ENCODE measurements at places on chromosomes 2 and 18.

DNA sequence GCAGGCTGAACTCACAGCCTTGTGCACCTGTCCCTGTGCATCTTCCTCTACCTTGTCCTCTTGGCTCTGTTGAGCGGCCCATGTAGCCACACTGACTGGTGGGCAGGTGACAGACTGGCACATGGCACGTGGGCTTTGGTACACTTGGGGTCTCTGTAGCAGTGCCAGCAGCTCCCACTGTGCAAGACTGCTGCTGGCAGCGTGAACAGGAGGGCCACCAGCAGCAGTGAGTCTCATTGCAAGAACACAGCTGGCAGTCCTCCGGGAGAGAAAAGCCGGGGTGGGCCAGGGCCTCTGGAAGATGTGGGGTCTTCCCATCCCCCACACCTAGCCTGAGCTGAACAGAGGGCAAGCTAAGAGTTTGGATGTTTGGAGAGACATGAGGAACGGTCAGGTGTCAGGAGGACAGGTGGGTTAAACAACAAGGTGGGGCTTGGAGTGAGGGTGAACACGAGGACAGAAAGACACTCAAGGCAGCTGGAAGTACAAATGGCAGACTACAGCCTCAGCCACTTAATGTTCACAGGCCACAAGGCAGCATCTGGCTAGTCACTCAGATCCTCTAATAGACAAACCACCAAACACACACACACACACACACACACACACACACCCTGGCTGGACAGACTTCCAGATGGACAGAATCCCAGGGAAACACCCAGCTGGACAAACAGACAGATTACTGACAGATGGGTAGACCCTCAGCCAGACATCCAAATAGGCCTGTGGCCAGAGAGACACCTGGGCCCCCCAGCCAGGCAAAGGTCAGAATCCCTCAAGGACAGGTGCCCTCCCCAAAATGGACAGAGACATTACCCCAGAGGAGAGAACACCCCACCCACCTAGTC, 2.3 kb upstream of the PTPN18 start:
- DNase-seq: no peak

GRCh38 chr2:98463988-98464771, 19.5 kb downstream of the INPP4A start:
- DNase-seq: no peak

DNA sequence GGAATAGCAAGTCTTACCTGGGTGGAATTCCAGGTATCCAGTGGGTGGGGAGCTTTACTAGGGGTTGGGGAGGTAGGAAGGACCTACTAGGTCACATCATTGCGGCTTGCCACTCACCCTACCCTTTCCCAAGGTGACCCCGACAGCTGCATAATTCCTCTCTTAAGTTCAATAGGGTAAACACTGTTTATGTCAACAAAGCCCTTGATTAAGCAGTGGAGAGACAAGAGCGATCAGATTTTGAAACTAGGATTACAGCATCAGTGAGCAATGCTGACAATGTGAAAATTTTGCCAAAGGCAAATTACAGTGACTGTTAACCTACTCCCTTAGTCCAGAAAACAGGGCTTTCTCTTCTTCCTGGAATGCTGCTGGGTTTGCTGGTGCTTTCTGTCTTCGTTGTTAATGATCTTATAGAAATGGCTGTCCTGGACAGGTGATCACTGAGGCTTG, 14.5 kb downstream of the SLC19A3 start:
- no peak for DNase-seq

DNA sequence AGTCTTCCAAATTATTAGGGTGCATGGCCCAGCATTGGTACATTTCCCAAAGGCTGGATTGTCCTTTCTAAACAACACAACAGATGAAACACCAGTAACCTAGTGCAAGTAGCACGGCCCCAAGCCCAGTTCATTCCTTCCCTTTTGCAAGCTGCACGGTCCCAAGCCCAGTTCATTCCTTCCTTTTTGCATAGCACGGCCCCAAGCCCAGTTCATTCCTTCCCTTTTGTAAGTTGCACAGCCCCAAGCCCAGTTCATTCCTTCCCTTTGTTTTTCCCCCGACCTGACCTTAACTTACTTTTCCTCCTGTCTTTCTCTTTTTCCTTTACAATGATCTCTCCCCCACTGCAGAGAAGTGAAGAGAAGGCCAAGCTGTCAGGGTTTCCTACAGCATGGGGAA, 60.9 kb downstream of the C18orf63 start:
- DNase-seq: no peak

DNA sequence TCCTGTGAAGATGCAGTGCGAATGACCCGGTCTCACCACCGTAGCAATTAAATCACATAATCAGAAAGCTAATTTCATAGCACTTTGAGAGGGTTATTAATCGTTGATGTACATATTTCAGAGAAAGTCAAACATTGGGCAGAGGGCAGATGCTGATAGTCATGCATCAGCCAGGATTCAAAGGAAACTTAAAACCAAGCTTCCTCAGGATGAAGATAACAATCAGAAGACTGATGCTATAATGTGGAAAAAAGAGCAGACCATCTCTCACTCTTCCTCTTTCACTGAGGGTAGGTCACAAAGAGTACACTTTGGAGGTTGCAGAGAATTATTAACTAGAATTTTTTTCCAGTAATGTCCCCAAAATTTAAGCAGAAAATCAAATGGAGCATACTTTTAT, 1027.7 kb upstream of the ZEB2 start:
- DNase-seq: no peak

DNA sequence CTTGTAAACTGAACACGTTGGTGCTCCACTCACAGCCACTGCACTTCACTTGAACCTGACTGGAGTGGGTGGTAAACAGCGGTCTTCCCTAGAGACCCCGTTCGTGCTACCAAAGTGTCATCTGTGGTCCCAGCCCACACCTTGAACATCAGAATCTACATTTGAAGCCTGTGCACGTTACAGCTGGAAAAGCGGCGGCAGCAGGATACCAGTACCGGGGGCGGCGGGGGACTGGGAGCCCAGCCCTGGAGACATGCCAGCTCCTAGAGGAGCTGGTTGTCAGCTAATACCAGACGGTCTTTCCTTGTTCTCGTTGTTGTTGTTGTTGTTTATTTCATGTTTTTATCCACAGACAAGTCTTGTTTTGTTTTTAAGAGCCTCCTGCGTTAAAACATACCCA, 156.7 kb downstream of the WDSUB1 start:
- DNase-seq: no peak

- DNase-seq: peak; percentile 78
Measured at GRCh38 chr2:239630618-239631286, 229.9 kb upstream of the HDAC4 start.

- DNase-seq: no peak
Measured at GRCh38 chr2:105655244-105655643, 89.5 kb upstream of the NCK2 start.

DNA sequence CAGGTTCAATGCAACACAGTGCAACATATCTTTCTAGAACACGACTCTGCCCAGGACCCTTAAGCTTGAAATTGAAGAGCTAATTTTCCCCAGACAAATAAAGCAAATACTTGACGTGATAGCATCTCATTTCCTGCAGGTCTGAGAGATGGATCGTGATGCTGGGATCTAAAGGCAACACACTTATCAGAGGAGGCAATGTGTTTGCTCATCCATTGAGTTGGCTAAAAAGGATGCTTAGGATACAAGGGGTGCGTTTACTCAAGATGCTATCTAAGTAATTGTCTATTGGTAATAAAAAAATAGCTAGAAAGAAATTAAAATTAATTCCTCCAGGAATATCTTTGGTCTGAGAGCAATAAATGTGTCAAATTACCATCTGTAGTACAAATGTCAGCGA, 129.0 kb downstream of the SOCS6 start:
- no peak for DNase-seq

DNA sequence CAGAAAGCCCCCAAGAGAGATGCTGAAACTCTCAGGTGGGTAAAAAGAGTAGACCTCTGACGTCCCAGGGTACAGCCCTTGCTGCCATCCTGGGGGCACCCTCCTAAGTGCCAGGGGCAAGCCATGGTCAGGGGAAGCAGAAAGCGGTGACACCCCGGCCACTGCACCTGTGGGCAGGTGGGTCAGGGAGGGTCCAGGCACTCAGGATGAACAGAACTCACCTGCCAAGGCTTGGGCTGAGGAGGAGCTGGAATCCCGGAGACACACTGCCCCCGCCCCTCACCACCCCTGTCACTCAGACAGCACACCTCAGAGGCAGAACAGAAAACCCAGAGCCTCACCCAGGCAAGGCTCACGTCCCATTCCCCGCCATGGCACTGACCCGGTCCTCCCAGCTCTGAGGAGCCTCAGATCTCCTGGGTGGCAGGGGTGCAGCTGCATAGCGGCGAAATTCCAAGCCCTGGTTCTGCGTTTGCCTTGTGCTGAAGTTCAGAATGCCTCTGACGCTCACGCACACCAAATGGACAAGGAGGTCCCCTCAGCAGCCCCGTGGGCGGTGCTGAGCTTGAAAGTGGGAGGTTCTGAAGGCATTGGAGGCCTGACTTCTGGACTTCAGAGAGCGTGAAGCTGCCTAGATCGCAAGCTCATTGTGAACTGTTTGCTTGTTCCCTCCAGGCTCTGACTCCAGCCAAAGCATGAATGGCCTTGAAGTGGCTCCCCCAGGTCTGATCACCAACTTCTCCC, 4.3 kb downstream of the GPR17 start:
- DNase-seq: no peak

DNA sequence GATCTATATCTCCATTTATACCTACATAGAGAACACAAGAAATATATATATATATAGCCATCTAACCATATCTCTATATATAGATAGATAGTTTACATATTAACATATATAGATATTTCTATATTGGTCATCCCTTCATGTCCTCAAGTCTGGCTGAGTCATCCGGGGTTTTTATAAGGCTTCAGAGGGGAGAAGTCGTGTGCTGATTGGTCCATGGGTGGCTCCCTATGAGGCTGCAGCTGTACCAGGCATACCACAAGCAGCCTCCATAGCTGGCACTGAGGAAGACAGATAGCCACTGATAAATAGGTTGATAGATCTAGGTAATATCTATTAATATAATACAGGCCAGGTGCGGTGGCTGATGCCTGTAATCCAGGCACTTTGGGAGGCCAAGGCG, 618.3 kb upstream of the SETBP1 start:
- no peak for DNase-seq

- no peak for DNase-seq
Measured at GRCh38 chr2:1756456-1756855, 12.1 kb upstream of the PXDN start.

DNA sequence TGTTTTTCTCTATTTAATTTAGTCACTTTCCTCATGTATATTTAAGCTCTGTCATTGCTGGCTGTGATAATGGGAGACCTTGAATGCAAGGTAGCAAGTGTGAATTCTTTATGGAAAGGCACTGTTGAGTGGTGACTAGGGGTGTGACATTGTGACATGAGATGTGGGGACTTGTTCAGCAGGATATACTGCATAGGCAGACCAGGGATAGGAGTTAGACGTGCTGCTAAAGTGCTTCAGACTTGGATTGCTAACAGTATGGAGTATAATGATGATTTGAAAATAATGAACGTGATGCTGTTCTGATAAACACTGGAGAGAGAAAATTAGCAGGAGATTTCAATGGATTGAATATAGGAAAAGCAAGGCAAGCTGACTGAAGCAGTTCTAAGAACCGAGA, 135.1 kb downstream of the NCOA1 start:
- DNase-seq: no peak

- no peak for DNase-seq
Measured at GRCh38 chr2:84878459-84878858, 2.4 kb downstream of the TRABD2A start.

DNA sequence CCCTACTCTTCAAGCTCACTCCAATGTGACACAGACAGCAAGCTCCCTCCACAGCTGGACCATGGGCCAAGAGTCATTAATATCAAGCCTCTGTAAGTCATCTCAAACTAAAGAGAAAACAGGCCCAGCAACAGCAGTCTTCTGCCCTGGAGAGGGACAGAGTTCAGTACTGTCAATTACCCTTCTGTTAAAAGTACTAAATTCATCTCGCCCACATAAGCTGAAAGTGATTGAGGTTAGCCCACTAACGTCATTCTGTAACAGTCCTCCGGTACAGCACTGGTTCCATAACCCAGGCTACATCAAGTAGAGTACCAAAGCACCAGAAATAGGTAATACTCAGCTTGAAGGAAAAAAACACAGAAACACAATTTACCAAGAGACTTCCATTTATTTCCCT, 25.9 kb downstream of the THADA start:
- DNase-seq: no peak

GRCh38 chr2:41723526-41723925, 324.3 kb upstream of the PKDCC start:
- DNase-seq: no peak

DNA sequence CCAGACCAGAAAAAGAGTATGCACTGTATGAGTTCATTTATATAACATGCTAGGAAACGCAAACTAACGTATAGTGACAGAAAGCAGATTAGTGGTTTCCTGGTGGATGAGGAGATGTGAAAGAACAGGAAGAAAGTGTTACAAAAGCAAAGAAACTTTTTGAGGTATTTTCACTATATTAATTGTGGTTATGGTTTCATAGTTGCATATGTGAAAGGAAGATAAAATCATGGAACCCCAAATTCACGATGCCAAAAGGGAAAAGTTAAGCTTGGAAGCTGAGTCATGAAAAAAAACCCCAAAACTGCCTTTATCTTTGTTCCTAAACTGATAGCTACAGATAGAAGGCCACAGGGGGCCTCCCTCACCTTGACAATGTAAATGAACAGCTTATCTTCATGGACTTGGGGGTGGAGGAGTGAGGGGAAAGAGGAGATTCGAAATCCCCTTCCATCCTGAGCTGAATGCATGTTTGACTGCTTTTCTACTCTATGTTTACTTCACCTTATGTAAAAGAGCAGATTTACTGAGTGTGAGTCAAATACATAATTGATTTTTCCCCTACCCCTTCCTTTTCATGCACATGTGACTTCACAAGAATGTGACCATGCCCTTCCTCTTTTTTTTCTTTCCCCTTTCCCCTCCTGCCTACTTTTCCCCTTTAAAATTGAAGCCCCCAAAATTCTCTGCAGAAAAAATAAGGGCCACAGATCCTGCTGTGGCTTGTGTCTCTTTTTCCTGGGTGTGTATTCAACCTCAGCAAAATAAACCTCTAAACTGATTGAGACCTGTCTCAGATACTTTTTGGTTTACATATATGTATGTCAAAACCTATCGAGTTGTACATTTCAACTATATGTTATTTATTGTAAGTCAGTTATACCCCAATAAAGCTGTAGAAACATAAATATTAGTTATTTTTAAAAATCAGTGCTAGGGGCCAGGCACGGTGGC, 100.1 kb upstream of the TLK1 start:
- no peak for DNase-seq

DNA sequence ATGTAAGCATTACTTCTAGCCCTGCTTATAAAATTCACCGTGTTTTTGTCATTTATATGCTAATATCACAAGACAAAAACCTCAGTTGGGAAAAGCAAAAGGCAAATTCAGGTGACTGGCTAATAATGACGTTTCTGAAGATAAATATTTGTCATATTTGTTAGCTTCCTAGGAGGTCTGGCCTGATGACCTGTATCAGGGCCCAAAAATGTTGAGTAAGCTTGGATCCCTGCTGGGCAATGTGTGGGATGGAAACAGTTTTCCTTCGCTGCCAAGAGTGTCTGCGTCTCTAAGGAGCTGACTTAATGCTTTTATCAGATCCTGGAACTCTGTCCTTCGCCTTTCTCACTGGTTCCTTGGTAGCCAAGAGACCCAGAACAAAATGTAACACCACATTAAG, 230.1 kb upstream of the PXDN start:
- DNase-seq: peak; percentile 80

GRCh38 chr2:144449028-144449406, 70.9 kb downstream of the ZEB2 start:
- DNase-seq: no peak

- DNase-seq: peak; percentile 51
Measured at GRCh38 chr2:148888986-148889385, 14.0 kb downstream of the KIF5C start.
